ENCODE measurements at places on chromosomes 2 and 18. TPM values are rescaled to one million over a fixed set of nuclear protein-coding genes. Genes with fewer than 3 reads are reported as not detected.
A peak's percentile ranks its signal among the peaks of the same experiment; 100 is the strongest.

- DNase-seq: no peak
Observed at GRCh38 chr2:73896362-73897239, 3.8 kb downstream of the ACTG2 start.

GRCh38 chr2:134504586-134505336 is 214.0 kb downstream of the TMEM163 start:
- no peak for DNase-seq

- peak; percentile 36 for DNase-seq
Observed at GRCh38 chr2:198499539-198499938, 695.1 kb downstream of the PLCL1 start.

Gene UPP2
- polyA plus RNA-seq: 0.11 TPM

GRCh38 chr2:230888824-230889400 is 24.2 kb downstream of the ITM2C start:
- DNase-seq: no peak

Gene EVX2
- not detected for polyA plus RNA-seq

DNA sequence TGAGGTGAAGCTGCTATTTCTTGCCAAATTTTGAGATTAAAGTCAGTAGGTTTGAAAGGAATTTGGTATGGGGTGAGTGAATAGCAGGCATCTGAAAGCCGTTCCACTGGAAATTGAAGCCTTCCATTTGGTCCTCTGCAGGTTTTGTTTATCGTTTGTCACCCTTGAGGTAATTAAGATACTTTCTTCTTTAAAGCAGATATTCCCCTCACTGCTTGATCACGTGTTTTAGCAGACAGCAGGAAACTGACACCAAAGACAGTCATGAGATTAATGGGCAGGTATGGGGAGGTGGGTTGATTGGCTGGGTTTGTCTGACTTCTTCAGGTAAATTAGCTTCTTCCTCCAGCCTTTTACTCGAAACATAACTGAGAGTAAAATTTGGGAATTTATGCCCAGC is 10.7 kb downstream of the LPIN1 start:
- DNase-seq: no peak

Data from forelimb muscle (tissue), 1 donor.